HT-29 (cell line): ENCODE measurements at places on chromosomes 13 and 19. TPM values are rescaled to one million over a fixed set of nuclear protein-coding genes. Genes with fewer than 3 reads are reported as not detected.

- no peak for DNase-seq
These were observed 108.9 kb downstream of the PCCA start for GRCh38 chr13:100197591-100198365.

DNA sequence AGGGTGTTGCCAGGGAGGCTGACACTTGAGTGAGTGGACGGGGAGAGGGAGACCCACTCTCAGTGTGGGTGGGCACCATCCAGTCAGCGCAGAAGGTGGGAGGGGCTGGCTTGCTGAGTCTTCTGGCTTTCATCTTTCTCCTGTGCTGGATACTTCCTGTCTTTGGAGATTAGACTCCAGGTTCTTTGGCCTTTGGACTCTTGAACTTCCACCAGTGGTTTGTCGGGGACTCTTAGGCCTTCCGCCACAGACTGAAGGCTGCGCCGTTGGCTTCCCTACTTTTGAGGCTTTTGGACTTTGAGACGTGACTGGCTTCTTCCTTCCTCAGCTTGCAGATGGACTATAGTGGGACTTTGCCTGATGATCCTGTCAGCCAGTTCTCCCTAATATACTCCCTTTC, 4.3 kb upstream of the LENG8 start:
- peak; percentile 82 for DNase-seq

- DNase-seq: no peak
These were observed 63.7 kb upstream of the TPM4 start for GRCh38 chr19:16012552-16012951.

- DNase-seq: no peak
These were observed 53.9 kb downstream of the VAV1 start for GRCh38 chr19:6826281-6826920.

Gene PEAK3
- not detected in 2 replicates for total RNA-seq

DNA sequence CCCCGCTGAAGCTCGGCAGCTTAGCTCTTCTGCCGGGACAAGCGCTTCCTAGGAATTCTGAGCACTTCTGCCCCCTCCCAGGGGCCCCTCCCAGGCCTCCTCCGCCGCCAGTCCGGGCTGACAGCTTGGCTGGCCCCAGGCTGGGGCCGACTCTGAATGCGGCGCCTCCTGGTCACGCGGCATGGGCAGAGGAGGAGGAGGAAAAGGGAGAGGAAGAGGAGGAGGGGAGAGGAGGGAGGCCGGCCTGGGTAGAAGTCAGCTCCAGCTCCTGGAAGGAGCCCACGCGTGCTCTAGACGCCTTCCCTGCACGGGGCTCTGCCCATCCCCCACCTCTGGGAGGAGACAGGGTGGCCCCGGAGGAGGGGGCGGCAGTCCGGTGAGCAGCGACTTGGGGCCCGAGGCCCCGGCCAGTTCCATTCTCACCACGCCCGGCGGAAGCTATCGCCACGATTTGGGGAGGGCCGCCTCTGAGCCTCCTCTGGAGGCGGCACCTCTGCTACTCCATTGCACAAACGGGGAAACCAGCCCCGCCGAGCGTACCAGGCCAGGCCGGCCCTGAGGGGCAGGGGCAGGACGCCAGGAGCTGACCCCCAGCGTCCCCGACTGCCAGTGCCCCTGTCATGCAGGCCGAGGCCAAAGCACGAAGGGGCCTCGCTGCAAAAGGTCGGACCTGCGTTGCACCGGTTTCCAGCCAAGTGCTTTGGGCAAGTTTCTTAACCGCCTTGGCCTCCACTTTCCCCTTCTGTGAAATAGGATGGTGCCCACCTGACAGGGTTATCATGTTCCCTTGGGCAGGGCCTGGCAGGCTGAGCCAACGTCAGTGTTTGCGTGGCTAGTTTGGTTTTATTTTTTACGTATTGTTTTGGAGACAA, 31.6 kb downstream of the CCNE1 start:
- no peak for DNase-seq

DNA sequence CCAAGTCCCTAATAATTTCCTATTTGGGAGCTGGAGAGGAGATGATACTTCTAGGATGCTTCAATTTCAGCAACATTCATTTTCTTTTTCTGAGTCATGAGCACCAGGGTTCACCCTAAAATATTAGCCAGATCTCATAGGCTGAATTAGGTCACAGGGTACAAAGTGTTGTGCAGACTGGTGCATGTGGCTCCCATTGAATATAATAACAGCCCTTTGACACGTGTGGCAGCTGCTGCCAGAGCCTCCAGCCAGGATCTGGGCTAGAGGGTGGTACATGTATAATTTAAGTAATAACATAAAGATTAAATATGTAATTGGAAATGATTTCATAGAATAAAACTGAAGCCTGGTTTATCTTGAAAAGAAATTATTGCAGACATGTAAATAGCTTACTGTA, 244.9 kb downstream of the ATP8A2 start:
- no peak for DNase-seq

DNA sequence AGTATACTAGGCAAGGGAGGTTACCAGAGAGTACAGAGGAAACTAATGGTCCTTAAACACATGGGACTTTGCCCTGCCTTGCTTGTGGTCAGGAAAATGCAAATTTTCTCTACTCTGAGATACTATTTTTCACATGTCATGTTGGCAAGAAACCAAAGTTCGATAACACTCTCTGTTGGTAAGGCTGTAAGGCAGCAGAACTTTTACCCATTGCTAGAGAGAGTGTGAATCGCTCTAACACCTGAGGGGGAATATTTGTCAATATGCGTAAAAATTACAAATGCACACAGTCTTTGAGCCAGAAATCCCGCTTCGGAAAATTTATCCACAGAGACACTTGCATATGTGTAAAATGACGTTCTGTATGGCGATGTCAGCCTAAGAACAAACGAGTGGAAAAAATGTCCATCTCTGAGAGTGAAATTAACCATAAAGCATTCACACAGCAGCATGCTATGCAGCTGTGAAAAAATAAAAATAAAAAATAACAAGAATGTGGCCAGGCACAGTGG, 9.5 kb upstream of the RFX1 start:
- no peak for DNase-seq

- peak; percentile 91 for DNase-seq
These were observed 38.4 kb downstream of the ACTN4 start for GRCh38 chr19:38685666-38686529.

DNA sequence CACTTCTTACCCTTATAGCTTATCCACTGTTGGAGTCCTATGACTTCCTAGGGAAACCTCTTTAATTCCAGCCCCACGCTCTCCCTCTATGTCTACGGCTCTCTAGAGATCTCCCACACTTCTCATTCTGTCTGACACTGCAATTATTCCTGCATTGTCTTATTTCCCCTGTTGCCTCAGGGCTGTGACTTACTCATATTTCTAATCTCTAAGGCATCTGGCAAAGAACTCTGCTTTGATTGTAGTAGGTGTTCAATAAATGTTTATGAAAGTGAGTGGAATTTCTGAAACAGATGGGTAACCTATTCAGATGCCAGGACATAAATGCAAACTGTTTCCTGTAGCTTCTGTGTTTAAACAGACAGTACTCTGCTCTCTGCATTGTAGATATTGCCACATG, 102.4 kb upstream of the SERTM1 start:
- no peak for DNase-seq

Gene CILP2
- 0.31 TPM in 1 of 2 replicates, not detected in the other for total RNA-seq

DNA sequence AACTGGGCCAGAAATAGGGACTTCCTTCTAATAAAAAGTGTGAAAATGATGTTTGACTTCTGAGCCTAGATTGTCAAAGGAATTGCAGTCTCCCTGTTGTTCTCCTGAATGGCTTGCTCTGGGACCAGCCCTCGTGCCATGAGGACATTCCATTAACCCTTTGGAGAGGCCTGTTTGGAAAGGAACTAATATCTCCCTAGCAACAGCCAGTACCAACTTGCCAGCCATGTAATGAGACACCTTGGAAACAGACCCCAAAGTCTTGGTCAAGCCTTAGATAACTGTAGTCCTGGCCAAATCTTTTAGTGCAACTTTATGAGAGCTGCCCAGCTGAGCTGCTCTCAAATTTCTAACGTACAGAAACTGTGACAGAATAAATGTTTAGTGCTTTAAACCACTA, 8.2 kb upstream of the SIAH3 start:
- DNase-seq: no peak

GRCh38 chr13:23766283-23766682, 122.9 kb downstream of the MIPEP start:
- DNase-seq: no peak

Gene DNAAF3
- total RNA-seq: 17.3 and 21.1 TPM in 2 replicates

DNA sequence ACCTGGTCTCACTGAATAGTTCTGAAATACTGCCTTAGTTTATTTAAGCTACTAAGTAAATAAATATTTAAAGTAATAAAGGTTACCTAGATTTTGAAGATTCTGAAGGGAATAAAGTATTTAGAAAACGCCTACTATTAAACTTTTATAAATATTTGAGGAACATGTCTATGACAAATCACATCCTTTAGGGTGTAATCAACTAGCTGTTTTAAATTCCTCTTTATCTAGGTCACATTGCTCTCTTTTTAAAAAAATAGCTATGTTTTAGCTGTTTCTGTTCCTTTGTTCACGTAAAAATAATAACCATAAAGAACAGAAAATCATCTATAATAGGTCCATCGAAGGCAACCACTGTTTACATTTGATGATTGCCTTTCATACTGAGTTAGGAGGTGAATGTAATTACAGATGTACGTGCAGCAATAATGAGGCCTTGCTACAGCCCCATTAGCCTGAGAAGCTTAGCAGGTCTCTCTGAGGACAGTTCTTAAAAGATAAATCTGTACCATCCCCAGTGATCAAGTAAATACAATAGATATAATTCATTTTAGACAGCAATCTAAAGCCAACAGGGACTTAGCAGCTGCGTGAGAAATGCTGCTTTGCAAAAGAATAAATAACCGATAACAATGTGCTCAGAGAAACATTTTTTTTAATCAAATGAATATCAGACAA, 449.5 kb downstream of the LIG4 start:
- DNase-seq: no peak

- no peak for DNase-seq
These were observed 149.9 kb upstream of the SOX1 start for GRCh38 chr13:111917086-111917485.
